ENCODE measurements at places on chromosomes 4 and X. TPM values are rescaled to one million over a fixed set of nuclear protein-coding genes. Genes with fewer than 3 reads are reported as not detected.

- no peak for DNase-seq
Observed at GRCh38 chr4:86717651-86718050, 123.5 kb downstream of the PTPN13 start.

DNA sequence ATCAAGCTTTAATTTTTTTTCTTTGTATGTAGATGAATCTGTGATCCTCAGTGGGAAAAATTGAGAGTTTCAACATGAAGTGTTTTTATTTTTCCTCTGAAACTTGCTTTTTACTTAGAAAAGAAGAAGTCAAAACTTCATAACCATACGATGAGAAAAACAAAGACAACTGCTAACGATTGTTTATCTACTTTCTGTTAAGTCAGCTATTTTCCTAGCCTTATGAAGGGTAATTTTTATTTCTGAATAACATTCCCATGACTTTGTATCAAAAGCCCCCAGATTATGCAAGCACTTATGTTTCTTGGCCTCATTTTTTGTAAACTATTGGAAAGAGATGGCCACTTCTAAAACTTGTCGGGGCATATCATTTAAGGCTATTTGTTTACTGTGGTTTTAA lies 645.1 kb upstream of the PRKX start:
- no peak for DNase-seq

DNA sequence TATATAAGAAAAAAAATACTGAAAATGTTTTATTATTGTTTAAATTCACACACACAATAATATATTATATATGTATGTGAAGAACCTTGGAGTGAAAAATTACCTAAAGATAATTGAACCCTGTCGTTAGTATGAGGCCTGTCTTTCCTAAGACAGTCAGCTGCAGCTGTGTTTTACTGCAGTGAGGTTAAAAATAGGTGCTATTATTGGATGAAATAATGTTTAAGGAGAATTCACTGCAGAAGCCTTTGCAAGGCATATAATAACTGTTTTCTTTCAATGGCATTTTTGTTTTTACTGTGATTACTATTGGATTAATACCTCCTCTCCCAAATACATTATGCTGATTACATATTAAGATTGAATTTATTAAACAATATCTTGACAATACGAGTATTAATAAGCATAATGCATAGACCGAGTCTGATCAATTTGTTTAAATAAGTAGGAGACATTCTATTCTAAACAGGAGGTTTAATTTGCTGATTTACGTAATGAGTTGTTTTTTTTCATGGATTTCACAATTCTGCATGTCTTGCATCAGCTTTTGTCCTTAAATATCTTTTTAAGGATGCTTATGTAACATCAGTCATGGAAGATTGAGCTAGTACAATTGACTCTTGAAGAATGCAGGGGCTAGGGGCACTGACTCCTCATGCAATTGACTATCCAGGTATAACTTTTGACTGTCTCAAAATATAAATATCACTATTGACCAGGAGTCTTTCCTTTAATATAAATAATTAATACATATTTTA lies 1181.1 kb upstream of the PCDH7 start:
- DNase-seq: peak; percentile 20

GRCh38 chr4:181030961-181031360 lies 1212.2 kb upstream of the TENM3 start:
- DNase-seq: peak; percentile 41

DNA sequence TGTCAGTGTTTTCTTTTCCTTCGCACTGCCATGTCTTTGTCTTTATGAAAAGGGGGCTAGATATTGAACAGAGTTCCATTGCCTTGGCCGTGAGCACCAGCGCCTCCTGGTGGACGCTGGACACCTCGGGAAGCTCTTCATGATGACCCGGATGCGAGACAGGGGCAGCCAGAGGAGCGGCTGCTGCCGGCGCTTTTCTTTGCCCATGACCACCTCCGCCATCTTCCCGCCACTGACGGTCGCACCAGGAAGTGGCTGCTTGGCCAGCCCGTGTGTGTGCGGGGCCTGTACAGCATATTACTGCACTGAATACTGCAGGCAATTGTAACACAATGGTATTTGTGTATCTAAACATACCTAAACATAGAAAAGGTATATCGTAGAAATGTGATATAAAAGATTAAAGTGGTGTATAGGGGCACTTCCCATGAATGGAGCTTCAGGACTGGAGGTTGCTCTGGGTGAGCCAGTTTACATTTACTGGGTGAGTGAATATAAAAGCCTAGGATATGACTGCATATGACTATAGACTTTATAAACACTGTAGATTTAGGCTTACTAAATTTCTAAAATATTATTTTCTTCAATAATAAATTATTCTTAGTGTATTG lies 15.8 kb upstream of the GRIA2 start:
- peak; percentile 1 for DNase-seq

GRCh38 chr4:89256203-89256800 lies 51.3 kb downstream of the GPRIN3 start:
- DNase-seq: no peak

DNA sequence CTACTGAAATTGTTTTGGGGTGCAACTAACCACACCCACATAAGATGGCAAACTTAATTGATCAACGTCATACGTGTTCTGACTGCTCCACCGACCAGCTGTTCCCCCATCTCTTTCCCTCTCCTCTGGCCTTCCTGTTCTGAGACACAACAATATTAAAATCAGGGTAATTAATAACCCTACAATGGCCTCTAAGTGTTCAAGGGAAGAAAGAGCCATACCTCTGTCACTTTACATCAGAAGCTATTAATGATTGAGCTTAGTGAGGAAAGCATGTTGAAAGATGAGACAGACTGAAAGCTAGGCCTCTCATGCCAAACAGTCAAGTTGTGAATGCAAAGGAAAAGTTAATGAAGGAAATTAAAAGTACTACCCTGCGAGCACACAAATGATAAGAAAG lies 173.9 kb upstream of the FTHL17 start:
- no peak for DNase-seq

DNA sequence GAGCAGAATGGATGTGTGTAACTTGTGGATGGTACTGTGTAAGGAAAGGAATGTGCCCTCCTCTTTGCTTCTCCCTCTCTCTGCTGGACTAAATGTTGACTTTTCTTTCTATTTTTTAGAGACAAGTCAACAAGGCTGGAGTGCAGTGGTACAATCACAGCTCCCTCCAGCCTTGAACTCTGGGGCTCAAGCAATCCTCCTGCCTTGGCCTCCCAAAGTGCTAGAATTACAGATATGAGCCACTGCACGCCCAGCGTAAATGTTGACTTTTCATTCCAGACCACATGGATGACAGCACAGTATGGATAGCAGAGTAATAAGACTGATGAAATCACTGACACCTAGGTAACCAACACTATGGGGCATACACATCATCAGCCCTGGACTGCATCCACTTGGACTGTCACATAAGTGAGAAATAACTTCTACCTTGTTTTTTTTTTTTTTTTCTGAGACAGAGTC lies 5.1 kb upstream of the RPS3A start:
- no peak for DNase-seq

GRCh38 chr4:73127839-73128453 lies 58.4 kb upstream of the COX18 start:
- DNase-seq: peak; percentile 5

GRCh38 chr4:107837317-107837716 lies 12.6 kb downstream of the SGMS2 start:
- no peak for DNase-seq

DNA sequence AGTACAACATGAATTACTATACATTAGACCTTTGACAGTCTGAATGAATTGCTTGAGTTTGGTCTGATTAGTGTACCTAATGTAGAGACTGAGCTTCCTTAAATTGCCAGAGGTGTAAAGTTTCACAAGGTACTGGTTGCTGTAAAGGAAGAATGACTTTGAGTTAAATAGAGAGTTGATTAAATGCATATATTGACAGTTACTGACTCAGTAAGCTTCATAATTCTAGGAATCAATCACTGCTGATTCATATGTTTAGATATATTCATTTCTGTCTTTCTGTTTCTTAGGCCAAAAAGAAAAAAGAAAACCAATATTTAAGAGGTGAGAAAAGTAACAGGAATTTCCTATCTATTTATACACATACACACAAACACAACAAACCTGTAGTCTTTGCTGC lies 16.2 kb upstream of the ART3 start:
- no peak for DNase-seq

DNA sequence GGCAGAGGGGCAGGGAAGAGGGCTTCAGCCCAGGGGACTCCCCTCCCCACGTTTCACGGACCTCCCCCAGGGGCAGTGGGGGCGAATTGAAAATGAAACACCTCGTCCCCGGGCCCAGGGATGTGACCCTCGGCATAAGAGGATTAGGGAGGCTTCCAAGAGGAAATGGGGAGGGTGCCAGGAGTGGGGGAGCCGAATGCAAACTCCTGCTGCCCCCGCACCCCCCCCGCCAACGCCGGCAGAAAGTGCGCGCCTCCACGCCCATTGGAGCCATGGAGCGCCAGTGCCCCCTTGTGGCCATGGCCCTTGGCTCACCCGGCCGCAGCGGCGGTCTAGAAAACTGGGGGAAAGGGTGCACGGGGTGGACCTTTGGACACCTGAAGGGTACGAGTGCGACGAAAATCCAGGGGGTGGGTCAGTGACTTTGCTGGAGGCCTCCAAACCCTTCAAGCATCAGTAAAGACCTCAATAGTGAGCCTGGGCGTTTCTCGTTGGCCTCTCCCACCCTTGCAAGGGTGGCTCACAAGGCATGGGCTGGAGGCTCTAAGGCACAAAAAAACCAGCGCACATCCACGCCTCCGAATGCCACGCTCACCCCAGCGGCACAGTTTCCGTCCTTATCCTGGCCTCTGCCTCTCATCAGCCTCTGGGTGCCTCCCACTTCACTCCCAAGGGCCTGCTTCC lies 120.8 kb upstream of the PJA1 start:
- DNase-seq: no peak

GRCh38 chr4:114163051-114163450 lies 183.6 kb upstream of the ARSJ start:
- peak; percentile 14 for DNase-seq

GRCh38 chr4:161178310-161178709 lies 985.5 kb downstream of the FSTL5 start:
- DNase-seq: no peak

- DNase-seq: no peak
Observed at GRCh38 chr4:120672076-120672475, 250.4 kb downstream of the PRDM5 start.

- DNase-seq: no peak
Observed at GRCh38 chr4:156103311-156103710, 149.6 kb upstream of the CTSO start.

The SLITRK4 gene
- total RNA-seq: not detected

The TEX13B gene
- total RNA-seq: not detected

The TLR1 gene
- 1.1 TPM for total RNA-seq

The DDX53 gene
- total RNA-seq: not detected

The NPY2R gene
- not detected for total RNA-seq

The ADAM29 gene
- total RNA-seq: not detected

The HTT gene
- total RNA-seq: 14.3 TPM

The SH3TC1 gene
- 1.6 TPM for total RNA-seq

The VAMP7 gene
- 39.1 TPM for total RNA-seq

The MAGEA6 gene
- total RNA-seq: not detected

The TNIP3 gene
- total RNA-seq: 0.28 TPM

The HDAC6 gene
- total RNA-seq: 14.7 TPM

The SPANXA2 gene
- total RNA-seq: not detected
